ENCODE measurements at places on chromosomes 5 and 9. TPM values are rescaled to one million over a fixed set of nuclear protein-coding genes. Genes with fewer than 3 reads are reported as not detected.

- no peak for ATAC-seq
Observed at GRCh38 chr5:132261881-132262845, 4.7 kb downstream of the PDLIM4 start.

DNA sequence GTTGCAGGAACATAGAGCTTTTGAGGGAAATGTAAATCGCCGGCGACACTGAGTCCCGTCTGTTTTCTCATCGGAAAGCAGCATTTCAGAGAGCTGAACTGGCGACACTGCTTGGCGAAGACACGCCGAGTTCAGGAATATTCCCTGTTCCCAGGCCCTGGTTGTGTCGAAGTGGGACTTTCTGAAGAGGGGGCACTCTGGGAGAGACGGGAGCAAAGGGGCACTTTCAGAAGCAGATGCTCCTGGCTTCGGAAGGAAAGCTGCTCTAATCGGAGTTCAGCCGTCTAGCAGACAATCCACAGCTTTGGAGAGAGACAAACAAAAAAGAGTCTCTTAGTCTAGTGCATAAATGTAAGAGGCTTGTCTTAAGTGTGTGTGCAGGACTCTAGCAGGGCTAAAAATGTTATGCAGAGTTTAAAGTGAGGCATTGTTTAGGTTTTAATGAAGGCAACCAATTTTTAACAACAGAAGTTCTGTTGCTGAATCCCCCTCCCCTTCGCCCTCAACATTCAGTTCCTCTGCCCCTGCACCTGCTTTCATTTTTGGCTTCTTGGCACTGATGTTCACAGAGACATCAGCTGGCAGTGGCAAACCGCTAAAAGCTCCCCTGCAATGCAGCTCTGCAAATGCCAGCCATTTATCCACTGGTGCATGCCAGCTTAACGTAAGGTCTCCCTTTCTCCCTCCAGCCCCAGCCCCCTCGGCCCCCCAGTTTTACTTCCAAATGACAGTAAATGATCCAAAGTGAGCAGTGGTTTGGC is 289.5 kb upstream of the MPDZ start:
- ATAC-seq = no peak

DNA sequence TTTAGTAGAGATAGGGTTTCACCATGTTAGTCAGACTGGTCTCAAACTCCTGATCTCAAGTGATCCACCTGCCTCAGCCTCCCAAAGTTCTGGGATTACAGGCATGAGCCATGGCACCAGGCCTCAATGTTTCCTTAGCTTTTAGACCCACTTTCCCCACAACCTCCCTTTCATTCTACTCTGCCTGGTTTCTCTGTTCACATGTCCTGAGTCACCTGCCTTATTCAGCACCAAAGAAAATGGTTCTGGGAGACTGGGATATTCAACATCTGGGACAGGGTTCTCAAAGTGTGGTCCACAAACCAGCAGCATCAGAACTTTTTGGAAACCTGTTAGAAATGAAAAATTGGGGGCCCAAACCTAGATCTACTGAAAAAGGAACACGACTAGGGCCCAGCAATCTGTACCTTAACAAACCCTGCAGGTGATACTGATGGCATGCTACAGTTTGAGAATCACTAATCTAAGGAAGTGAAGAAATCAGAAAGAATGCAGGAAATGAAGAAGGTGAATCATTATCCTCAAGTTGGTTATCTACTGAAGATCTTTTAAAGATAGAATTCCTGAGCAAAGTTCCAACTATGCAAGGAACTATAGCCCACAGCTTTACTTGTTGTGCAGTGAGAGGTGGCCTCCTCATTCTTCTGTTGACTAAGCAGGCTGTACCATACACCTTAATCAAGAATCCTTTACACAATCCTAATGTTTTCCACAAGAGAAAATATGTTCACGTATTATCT is 51.8 kb upstream of the CTNNAL1 start:
- no peak for ATAC-seq

DNA sequence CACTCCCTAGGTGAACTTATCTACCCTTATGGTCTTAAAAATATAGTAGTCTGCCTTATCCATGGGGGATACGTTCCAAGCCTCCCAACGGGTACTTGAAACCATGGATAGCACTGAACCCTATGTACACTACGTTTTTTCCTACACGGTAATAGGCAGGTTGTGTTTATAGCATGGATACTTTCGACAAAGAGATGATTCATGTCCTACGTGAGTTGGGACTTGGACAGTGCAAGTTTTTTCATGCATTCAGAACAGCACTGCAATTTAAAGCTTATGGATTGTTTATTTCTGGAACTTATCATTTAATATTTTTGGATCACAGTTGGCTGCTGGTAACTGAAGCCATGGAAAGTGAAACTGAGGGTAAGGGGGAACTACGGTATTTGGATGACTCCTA is 88.1 kb downstream of the CNTLN start:
- no peak for ATAC-seq

GRCh38 chr5:113140837-113141671 is 164.5 kb downstream of the DCP2 start:
- peak; percentile 23 for ATAC-seq

DNA sequence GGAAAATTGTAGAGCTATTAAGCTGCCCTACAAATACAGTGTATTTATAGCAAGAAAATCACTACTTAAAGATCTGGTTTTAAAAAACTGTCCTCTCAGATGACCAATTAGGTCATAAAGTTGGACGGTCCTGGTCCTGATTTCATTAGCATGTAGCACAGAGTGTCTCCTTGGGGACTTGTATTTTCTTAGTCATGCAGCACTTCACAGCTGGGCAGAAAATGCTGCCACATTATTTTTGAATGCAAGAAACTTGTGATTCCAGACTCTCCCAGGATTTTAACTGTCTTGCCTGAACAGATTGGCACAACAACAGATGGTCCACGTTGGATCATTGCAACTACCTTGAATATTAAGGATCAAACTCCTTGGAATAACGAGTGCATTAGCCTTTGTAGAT is 348.1 kb upstream of the SGCD start:
- peak; percentile 91 for ATAC-seq

DNA sequence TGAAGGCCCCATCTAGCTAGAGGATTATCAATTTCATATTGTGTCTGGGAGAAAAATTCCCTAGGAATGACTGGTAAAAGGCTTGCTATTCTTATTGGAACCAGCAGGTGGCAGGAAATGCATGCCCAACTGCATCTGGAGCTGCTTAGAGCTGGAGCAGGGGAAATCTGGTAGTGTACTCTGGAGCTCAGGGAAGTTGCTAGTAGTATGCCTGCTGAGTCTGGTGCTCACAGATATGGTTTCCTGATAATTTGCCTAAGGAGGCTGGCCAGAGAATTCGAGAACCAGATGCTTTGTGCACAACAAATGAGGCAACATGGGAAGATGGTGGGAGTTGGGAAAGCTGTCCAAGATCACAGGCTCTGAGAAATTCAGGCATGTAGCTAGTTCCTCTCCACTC is 53.7 kb downstream of the G3BP1 start:
- peak; percentile 88 for ATAC-seq

DNA sequence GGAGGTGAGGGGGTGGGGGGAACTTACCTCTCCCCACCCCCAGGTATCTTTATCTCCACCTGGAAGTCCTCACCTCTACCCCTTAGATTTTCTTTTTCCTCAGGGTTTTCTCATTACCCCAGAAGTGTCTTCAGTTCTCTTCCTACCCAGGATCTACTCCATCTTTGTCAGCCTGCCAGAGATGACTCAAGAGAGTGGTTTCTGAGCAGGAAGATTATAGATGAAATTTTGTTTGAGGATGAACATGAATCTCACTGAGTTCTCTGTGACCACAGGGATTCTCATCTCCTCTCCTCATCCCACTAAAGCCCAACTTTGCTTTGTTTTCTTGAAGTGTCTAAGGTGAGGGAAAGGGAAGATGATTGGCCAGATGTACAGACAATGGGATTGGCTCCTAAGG is 5.2 kb upstream of the HINT2 start:
- ATAC-seq = no peak

GRCh38 chr5:59130431-59130830 is 547.6 kb downstream of the RAB3C start:
- no peak for ATAC-seq

DNA sequence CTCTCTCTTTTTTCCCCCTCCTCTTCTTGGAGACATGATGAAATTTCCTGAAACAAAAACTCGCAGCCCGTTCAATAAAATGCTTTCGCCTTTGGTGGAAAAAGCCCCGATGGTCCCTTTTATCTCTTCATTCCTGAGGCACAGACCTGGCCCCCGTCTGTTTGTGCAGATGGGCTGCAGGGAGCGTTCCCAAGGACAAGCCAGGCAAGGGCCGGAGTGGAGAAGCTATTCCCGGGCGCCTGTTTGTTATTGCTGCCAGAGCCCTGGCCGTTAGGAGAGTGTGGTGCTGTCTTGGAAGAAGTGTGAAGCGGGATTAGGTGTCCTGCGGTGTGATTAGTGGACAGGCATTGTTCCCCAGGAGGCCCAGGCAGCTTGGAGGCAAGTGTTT is 71.9 kb downstream of the SMIM23 start:
- peak; percentile 85 for ATAC-seq

DNA sequence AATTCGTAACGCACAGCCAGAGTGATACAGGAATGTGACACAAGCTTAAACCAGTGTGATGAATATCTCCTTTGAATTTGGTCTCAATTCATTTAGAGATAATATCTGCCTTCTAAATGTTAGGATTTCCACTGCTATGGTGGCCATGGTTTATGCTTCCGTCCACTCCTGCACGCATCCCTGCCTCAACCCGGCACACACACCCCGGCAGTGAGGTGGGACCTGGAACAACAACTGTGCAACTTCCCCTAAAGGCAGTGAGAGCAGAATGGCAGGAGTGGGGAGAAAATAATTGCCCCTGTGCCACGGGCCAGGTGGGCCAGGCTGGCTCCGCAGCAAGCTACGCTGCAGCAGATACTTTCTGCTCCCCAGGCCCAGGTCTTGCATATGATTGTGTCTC is 72.6 kb upstream of the CPEB4 start:
- ATAC-seq = no peak

- ATAC-seq = no peak
Observed at GRCh38 chr5:157613385-157614245, 38.0 kb upstream of the ADAM19 start.

DNA sequence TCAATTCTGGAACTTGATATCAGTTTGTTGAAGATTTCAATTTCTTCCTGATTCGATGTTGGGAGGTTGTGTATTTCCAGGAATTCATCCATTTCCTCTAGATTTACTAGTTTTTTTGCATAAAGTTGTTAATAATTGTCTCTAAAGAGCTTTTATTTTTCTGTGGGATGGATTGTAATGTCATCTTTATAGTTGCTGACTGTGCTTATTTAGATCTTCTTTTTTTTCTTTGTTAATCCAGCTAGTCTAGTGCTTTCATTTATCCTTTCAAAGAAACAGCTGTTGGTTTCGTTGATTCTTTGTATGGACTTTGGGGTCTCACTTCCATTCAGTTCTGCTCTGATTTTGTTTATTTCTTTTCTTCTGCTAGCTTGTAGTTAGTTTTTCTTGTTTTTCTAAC is 302.0 kb upstream of the DMAC1 start:
- ATAC-seq = no peak

DNA sequence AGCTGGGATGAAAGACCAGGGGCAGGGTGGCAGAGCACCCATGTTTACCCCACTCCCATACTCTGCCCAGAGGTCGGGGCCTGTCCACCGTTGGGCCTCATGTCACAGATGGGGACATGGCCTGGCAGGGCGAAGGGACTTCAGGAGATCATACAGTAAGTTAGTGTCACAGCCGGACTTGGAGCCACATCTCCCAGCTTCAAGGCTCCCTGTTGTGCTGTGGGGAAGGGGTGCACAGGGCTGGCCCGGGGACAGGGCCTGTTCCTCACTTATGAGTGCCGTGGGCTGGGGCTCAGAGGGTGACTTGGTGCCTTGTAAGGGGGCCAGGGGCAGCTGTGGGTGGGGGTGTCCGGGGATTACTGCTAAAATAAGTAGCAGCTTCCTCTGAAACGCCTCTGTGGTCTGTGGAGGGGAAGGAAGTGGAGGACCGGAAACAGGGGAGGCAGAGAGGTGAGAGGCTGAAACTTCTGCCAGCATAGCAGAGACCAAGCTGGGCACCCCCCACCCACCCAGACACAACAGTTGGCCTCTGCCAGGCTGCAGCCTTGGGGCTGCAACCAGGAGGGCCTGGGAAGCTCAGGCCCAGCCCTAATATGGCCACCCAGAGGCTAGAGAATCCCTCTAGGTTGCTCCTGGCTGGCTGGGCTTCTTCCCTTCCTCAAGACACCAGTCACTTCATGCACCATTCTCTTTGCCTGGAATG is 41.1 kb upstream of the NEK6 start:
- no peak for ATAC-seq

DNA sequence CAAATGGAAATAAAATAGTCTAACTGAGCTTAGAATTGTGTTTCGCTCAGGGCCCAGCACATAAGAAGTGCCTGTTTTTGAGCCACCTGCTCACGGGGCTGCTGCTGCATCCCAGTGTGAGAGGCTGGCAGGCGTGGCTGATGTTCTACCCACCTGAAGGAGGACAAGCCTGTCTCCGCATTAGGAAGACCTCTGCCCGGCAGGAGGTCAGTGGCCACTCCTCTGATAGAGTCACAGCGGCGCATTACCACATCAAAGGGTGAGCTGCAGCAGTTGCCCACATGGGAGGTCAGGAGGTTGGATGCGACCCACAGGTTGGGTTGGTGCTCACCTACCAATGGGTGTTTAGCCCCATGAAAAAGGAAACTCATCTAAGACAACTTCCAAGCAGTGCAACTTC is 3.7 kb upstream of the SLC6A7 start:
- ATAC-seq = no peak

DNA sequence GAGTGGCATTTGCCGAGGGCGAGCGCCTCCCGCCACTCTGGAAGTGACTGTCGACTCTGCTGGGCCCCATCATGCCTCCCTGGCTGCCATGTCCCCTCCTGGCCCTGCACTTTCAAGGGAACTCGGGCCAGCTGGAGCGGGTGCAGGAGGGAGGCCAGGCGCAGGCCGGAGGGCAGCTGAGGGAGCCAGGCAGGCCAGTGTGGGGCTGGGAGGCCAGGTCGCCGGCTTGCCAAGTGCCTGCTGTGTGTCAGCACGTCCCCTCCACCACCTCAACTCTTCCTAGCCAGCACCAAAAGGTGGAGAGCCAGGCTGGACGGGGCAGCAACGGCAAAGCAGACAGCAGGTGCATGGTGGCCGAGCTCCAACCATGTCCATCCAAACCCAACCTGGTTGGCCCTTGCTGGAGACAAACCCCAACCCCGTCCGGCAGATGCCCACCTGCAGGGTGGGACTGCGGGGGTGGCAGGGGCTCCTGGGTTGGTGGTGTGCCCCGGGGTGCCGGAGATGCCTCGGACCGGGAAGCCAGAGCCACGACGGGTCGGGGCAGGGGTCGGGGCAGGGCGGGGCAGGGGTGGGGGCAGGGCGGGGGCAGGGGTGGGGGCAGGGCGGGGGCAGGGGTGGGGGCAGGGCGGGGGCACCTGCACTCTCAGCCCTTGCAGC is 36.5 kb upstream of the EGFL7 start:
- no peak for ATAC-seq

Gene MCIDAS
- total RNA-seq = not detected

Gene TAF11L13
- total RNA-seq = not detected

Gene HSD17B3
- total RNA-seq = 0.33 TPM

Gene MIER3
- total RNA-seq = 21.3 TPM

Gene PRR7
- total RNA-seq = 3.7 TPM

Gene TICAM2
- total RNA-seq = 2.1 TPM

Gene SH3GL2
- 8.9 TPM for total RNA-seq

Gene RC3H2
- total RNA-seq = 41.8 TPM

Gene CORO2A
- 2.2 TPM for total RNA-seq

Gene GPR21
- 0.89 TPM for total RNA-seq

Gene SH3TC2
- 0.85 TPM for total RNA-seq

Gene PCDHGA2
- 1.2 TPM for total RNA-seq

Gene PSAT1
- total RNA-seq = 9.4 TPM

Gene ARL14EPL
- not detected for total RNA-seq
